ENCODE measurements at places on chromosomes 5 and 9.
A peak's percentile ranks its signal among the peaks of the same experiment; 100 is the strongest.

DNA sequence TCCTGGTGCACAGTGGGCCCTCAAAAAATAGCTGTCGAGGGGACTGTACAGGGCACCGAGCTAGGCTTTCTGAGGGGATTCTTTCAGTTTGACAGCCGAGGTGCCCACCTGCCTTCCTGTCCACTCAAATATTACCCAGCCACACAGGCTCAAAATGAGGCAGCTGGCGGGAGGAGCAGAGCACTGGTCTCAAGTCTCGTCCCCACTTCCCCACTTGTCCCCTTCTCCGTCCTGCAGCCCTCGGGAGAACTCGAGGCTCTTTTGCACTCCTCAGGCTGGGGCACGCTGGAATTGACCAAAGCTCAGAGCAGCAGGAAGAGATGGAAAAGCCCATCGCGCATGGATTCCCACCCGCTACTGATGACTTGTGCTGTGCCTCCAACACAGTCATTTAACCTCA is 185.2 kb downstream of the HSPA4 start:
- DNase-seq = no peak

- DNase-seq = no peak
Measured at GRCh38 chr5:129051283-129051682, 43.3 kb upstream of the ISOC1 start.

DNA sequence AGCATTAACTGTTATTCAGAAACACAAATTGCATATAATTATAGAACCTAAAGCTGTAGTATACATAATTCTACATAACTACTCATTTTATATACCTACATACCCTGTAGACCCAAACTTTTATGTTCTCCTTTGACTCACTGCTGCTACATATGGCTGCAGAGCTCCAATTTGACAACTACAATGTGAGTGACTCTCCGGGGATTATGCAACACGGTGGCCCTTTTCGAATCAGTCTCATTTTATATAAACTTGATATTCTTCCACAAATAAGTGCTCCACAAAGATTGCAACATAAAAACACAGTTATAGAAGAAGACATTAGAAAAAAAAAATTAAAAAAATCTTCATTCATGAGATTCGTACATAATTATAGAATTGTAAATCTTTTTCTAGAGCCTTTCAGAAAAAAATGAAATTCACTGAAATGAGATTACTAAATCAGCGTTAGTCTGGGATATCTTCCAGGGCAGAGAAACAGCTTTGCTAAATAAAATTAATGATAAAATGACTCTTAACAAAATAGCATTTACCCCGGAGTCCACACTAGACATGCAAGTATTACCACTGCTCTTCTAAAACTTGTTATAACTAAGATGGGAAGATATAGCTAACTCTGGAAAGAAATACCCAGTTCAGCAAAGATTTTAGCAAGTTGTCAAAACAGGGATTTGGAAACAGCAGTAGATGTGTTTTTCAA is 52.6 kb downstream of the SRFBP1 start:
- DNase-seq = no peak

GRCh38 chr5:177232761-177233160 is 70.8 kb downstream of the RAB24 start:
- DNase-seq = peak; percentile 20

DNA sequence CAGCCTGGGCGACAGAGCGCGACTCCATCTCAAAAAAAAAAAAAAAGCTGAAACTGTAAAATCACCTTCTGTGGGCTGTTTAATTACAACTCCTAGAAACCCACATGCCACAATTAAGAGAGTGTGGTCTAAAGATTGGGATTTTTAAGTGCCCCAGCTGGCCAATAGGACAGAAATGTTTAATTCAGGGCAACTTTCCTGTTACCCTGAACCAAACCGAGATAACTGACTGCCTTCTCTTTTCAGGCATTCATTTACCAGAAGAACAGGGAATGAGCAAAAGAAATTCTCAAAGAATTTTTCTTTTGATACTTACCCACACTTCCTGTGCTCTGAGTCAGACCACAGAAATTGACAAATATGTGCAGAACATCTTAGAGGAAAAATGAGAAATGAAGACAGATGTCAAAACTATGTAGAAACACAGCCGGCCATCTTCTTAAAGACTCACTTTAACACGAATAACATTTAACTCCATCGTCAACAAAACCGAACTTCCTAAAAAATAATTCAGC is 221.3 kb upstream of the DAPK1 start:
- no peak for DNase-seq

DNA sequence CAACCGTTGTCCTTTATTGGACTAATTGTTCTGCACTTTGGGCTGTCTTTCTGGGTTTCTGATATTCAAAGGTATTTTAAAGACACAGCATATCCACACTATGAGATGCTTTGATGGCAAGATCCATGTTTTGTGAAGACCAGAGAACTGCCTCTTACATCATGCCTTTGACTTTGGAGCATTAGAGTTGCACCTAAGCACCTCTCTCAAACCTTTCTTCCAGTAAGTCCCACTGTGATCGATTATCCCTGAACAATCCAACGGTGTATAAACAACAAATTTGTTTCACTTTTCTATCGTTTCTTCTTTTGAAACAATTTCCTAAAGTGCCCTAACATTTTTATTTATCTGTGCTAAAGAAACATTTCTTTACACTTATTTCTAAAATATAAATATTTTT is 144.4 kb downstream of the KCTD16 start:
- DNase-seq = no peak

- DNase-seq = no peak
Measured at GRCh38 chr5:112230606-112231005, 188.5 kb downstream of the EPB41L4A start.

- DNase-seq = no peak
Measured at GRCh38 chr5:149732324-149733128, 2.4 kb downstream of the PPARGC1B start.

- DNase-seq = no peak
Measured at GRCh38 chr5:33530183-33531036, 89.6 kb downstream of the TARS1 start.

- no peak for DNase-seq
Measured at GRCh38 chr5:169599451-169599850, 15.9 kb downstream of the SPDL1 start.

- DNase-seq = no peak
Measured at GRCh38 chr5:125492977-125493376, 746.5 kb upstream of the ZNF608 start.

DNA sequence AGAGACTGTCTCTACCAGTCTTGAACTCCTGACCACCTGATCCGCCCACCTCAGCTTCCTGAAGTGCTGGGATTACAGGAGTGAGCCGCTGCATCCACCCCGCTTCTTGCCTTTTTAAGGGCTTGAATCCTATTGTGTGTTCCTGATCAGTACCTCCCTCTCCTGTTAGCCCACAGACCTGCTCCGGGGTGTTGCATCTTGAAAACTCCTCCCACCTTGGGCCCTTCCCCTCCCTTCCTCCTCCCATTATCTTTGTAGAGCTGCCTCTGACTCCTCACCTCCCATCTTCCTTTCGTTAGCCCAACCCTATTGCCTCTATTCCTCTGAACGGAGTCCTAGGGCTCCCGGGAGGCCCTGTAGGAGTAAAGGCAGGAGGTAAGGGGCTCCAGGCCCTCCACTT is 48.5 kb upstream of the NEK6 start:
- no peak for DNase-seq

GRCh38 chr9:135116881-135117280 is 29.4 kb downstream of the OLFM1 start:
- no peak for DNase-seq

DNA sequence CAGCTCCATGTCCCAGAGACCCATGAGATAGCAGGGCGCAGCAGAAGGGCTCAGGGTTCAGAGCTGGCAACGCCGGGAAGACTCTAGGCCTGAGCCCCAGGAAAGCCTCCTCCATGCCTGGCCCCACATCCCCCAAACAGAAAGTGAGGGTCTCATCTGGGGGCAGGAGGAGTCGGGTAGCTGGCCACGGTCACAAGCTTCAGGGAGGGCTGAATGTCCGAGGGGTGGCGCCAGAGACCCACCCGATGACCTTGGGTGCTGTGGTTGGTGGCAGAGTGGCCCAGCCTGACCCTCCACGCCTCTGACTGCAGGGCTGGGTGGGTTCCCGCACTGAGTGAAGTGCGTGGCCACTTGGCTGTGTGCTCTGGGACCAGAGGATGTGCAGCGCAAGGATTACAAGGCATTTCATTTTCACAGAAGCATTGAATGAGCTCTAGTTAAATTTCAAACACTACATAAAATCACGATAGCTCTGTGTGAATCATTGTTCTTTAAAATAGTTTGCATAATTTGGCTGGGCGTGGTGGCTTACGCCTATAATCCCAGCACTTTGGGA is 3.0 kb downstream of the C8G start:
- no peak for DNase-seq

DNA sequence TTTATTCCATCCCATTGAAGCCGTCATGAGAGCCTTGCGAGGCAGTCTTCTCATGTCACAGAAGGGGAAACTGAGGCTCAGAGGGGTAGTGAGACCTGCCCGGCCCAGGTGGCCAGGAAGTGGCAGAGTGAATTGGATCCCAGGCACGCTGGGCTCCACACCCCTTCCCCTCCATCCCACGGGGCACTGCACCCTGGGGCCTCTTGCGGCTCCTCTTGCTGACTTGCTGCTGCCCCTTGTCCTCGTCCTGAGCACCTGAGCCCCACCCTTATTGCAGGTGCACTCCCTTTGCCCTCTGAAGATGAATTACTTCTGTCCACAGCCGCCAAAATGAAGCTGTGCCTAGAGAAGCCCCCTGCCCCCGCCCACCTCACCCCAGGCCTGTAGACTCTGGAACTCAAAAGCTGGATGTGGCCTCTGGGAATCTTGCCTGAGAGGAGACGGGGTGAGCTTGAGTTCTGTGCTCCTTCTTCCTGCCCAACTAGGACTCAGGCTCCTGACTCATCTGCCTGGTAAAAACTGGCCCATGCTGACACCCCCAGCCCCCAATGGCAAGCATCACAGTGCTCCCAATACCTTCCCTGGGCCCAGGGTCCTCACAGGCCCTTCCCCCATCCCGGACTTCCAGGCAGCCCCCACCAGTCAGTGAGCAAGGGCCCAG is 6.4 kb downstream of the NEURL1B start:
- no peak for DNase-seq

DNA sequence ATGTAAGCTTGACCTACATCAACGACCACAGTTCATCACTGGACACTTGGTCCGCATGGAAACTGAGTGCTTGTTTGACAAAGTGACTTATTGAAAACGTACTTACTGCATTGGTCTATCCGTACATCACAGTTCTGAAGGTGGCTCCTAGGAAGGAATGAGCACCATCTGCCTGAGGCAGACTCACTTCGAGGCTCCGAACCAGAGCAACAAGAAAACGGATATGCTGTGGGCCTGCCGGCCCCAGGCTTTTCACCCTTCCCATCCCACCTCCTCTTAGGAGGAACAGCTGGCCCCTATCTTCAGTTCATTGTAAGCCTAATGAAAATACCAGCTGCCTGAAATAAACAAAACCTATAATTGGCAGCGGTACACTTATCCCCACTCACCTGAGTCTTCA is 67.2 kb upstream of the TSLP start:
- no peak for DNase-seq
